ENCODE measurements at places on chromosomes 3 and 15.

- DNase-seq, result no peak
Measured at GRCh38 chr3:61897848-61898247, 336.5 kb downstream of the PTPRG start.

GRCh38 chr15:36933255-36933990 lies 166.9 kb downstream of the MEIS2 start:
- no peak for DNase-seq

GRCh38 chr3:113124256-113124830 lies 87.0 kb upstream of the BOC start:
- no peak for DNase-seq

DNA sequence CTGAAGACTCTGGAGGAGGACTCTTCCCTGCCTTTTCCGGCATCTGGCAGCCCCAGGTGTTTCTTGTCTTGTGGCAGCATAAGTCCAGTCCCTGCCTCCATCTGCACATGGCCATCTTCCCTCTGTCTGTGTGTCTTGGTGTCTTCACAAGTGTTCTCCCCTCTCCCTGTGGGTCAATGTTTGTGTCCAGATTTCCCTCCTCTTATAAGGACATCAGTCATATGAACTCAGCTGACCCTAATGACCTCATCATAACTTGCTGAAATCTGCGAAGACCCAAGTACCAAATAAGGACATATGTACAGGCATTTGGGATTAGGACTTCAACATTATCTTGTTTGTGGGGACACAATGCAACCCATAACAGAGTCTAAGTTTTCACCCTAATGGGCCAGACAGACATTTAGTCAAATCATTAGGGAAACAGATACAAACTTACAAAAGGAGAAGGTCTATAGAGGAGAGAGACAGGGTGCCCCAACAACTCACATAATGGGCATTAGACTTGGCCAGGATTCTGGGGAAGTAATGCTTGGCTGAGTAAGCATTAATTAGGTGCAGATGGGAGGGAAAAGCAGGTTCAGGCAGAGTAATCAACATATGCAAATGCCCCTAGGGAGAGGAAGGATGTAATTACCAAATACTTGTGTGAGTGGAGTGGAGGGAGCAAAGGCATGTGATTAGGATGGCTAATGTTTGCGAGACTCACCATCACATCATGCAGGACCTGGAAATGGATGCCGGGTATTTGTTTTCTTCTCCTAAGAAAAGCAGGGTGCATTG lies 372.8 kb upstream of the TBL1XR1 start:
- peak; percentile 58 for DNase-seq

DNA sequence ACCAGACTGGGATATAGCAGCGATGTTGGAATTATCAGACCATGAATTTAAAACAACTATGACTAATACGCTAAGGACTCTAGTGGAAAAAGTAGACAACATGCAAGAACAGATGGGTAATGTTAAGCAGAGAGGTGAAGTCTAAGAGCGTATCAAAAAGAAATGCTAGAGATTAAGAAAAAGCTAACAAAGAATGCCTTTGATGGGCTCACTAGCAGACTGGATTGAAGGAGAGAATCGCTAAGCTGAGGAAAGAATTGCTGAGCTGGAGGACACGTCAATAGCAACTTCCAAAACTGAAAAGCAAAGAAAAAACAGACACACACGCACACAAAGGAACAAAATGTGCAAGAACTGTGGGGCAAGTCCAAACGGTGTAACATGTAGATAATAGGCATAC lies 20.0 kb upstream of the CMTM6 start:
- DNase-seq, result no peak

DNA sequence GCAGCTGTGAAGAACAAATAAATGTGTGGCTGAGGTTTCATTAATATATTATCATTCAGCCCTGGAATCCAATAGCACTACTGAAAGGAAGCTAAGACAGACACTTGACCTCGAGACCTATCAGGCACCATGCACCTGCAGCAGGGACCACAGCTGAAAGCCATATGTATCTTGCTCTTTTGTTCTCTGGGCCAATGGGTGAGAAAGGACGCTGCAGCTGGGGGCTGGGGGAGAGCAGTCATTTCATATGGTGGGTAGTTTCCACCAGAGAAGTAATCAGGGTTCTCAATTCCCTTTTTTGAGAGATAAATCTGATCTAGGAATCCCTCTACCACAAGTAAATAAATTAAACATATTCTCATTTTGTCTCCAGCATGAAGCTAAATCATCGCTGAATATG lies 225.6 kb upstream of the STRIT1 start:
- no peak for DNase-seq

GRCh38 chr15:63439536-63440264 lies 58.1 kb upstream of the CA12 start:
- DNase-seq, result no peak

DNA sequence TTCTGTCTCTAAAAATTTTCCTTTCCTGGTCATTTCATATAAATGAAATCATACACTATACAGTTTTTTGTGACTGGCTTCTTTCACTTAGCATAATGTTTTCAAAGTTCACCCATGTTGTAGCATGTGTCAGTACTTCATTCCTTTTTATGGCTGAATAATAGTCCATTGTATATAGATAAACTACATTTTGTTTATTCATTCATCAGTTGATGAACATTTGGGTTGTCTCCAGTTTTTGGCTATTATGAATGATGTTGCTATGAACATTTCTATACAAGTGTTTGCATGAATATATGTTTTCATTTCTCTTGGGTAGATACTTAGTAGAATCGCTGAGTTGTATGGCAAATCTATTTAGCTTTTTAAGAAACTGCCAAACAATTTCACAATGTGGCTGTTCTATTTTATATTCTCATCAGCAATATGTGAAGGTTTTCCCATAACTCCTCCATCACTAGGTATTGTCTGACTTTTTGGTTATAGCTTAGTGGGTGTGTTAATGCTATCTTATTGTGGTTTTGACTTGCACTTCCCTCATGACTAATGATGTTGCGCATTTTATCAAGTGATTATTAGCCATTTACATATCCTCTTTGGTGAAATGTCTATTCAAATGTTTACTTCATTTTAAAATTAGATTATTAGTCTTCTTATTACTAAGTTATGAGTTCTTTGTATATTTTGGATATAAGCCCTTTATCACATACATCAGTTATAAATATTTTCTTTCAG lies 21.7 kb upstream of the AP4E1 start:
- DNase-seq, result no peak

DNA sequence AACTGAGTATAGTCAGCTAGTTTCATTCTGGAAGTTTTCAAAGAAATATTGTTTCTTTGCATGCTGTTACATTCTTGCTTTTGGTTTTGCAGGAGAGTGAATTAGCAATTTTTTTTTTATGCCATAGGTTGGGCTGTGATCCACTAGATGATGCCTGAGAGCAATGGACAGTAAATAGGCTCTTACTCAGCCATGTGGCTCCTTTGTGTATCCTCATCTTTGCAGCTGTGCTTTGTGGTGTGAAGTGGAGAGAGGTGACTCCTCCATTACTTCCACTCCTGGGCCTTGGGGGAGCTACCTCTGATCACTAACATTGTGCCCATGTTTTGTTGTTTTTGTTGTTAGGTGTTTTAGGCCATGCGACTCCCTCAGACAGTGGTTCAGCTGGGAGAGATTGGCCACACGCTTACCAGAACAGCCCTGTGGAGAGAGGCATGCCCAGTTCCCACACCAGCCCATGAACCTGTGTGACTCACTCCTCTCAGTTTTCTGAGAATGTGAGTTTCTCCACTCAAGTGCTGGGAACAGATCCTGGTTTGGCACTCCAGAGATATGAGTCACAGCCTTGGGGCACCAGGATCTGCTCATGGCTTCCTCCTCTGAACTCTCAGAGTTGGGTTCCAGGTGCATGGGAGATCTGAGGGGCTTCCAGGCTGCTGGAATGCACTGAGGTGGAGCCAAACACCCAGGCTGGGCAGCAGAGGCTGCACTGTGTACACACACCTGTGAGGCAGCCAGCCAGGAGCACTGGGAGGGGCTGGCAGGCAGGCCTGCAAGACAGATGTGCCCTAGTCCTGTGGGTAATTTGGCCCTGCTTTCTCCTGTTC lies 785.3 kb downstream of the ROBO2 start:
- DNase-seq, result peak; percentile 85

GRCh38 chr3:5431811-5432378 lies 244.4 kb downstream of the EDEM1 start:
- no peak for DNase-seq

- peak; percentile 98 for DNase-seq
Measured at GRCh38 chr3:99394831-99395778, 243.3 kb upstream of the COL8A1 start.

- DNase-seq, result no peak
Measured at GRCh38 chr3:36900474-36901443, 44.1 kb downstream of the TRANK1 start.

- DNase-seq, result no peak
Measured at GRCh38 chr3:110248666-110249065, 823.0 kb upstream of the NECTIN3 start.

DNA sequence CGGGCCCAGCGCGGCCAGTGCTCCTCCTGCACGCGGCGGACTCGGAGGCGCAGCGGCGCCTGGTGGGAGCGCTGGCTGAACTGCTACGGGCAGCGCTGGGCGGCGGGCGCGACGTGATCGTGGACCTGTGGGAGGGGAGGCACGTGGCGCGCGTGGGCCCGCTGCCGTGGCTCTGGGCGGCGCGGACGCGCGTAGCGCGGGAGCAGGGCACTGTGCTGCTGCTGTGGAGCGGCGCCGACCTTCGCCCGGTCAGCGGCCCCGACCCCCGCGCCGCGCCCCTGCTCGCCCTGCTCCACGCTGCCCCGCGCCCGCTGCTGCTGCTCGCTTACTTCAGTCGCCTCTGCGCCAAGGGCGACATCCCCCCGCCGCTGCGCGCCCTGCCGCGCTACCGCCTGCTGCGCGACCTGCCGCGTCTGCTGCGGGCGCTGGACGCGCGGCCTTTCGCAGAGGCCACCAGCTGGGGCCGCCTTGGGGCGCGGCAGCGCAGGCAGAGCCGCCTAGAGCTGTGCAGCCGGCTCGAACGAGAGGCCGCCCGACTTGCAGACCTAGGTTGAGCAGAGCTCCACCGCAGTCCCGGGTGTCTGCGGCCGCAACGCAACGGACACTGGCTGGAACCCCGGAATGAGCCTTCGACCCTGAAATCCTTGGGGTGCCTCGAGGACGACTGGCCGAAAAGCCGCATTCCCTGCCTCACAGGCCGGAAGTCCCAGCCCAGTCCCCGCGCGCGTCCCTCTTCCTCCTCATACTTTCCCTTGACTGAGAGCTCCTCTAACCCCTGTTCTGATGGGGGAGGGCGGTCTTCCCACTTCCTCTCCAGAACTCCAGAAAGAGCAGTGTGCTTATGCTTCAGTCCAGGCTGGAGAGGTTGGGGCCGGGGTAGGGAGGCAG lies 1.4 kb upstream of the IL17RC start:
- DNase-seq, result no peak

DNA sequence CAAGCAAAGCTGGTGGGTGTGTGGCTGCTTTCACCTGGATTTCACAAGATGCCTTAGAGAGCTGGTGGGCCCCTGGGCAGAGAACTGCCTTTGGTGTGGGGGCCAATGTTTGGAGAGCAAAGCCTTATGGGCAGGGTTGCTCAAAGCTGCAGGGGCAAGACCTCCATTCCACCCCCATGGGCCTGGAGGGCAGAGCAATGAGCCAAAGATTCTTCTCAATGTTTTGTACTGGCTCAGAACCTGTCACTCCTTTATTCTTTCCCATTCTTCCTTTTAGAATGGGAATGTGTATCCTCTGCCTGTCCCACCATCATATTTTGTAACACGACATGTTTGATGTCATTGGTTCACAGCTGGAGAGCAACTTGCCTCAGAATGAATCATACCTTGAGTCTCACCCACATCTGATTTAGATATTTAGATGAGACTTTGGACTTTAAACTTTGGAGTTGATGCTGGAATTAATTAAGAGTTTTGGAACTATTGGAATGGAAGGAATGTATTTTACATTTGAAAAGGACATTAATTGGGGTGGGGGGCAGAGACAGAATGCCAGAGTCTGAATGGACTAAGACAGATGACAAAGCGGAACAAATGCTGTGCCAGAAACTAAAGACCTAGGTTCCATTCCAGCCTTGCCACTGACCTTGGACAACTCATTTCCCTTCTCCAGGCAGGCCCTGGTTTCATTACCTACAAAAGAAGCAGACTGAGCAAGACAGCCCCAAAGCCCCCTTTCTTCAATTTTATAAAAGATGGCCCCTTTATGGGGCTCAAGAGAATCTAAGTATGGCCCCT lies 72.9 kb downstream of the DAPK2 start:
- DNase-seq, result peak; percentile 35

DNA sequence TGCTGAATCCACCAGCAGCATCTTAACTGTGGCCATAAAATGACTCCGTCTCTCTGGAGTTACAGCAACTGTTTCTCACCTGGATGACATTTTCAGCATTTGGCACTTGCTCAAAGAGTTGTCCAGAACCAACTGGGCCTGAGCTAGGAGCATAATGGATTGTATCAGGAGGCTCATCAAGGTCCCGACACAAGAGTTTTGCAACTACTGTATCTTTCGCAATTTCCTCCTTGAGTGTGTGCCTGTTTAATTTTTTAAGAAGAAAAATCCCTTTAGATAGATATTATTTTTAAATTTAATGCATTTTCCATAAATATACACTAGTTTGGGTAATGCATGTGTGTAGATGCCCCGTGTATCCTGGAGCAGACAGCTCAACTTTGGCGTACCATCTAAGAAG lies 44.3 kb upstream of the C3orf49 start:
- no peak for DNase-seq

- DNase-seq, result no peak
Measured at GRCh38 chr3:178310949-178311348, 225.3 kb upstream of the KCNMB2 start.

DNA sequence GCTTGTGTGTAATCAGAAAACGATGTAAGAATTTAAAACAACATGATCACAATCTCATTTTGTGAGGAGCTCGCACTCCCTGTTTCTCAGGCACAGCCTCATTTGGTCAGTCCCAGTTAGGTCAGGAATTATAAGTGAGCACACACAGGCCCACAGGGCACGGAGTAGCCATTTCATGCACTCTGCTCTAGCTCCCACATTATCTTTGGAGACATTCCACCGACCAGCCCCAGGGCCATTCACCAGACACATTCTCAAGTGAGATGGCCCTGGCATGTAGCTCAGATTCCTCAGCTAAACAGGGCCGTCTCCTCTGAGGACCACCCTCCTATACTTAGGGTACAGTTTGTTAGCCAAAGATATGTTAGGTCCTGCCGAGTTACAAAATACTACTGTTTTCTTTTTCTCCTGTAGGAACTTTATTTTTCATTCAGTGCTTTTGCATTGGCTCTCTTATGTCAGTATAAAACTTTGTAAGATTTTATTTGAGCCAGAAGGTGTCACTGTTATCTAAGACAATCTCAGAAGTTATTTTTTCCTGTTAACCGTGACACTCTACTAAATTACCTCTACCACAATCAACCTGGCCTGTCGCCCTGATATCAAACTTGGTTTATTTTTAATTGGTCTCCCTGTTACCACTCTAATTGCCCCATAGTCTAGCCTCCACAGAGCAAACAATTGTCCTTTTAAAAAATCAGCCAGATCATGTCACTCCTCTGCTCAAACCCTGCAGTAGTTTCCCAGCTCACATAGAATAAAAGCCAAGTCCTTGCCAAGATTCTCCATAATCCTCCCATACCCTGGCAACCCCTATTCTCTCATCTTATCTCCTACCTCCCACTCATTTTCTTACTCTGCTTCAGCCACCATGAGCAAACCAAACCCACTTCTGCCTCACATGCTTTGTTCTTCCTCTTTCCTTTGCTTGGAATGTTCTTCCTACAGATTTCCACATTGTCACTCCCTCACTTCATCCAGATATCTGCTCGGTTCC lies 105.7 kb downstream of the PPP2R3A start:
- no peak for DNase-seq

GRCh38 chr15:75449585-75450306 lies 1.7 kb downstream of the SIN3A start:
- DNase-seq, result no peak

Data from HS-5 (cell line).